Neural crest cell (in vitro differentiated cells): ENCODE measurements at places on chromosomes 6 and 20. TPM values are rescaled to one million over a fixed set of nuclear protein-coding genes. Genes with fewer than 3 reads are reported as not detected.
A peak's percentile ranks its signal among the peaks of the same experiment; 100 is the strongest.

DNA sequence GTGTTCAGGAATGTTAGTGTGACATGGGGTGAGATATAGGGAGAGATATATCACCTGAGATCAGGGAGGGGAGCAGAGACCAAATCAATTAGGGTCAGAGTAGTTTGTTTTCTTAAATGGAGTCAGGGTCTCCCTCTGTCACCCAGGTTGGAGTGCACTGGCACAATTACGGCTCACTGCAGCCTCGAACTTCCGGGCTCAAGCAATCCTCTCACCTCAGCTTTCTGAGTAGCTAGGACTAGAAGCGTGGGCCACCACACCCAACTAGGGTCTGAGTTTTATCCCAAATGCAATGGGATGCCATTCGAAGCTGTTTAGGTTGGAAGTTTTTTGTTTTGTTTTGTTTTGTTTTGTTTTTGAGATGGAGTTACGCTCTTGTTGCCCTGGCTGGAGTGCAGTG is 3.1 kb upstream of the NCOA3 start:
- H3K4me1 ChIP-seq, result peaks cover 24% of the 10 kb centered on the region
- H3K36me3 ChIP-seq, result no peaks in the 10 kb centered on the region
- no peaks in the 10 kb centered on the region for H3K27me3 ChIP-seq
- H3K27ac ChIP-seq, result no peak overlapping the region

GRCh38 chr6:122696853-122697252 is 82.7 kb upstream of the FABP7 start:
- H3K36me3 ChIP-seq, result peaks cover 13% of the 10 kb centered on the region
- DNase-seq, result no peak
- no peaks in the 10 kb centered on the region for H3K4me1 ChIP-seq
- H3K27ac ChIP-seq, result no peak overlapping the region
- H3K4me3 ChIP-seq, result no peak overlapping the region
- no peaks in the 10 kb centered on the region for H3K27me3 ChIP-seq

- H3K27ac ChIP-seq, result no peak overlapping the region
- peaks cover 19% of the 10 kb centered on the region for H3K4me1 ChIP-seq
- H3K36me3 ChIP-seq, result no peaks in the 10 kb centered on the region
- H3K27me3 ChIP-seq, result peaks cover 24% of the 10 kb centered on the region
- no peak overlapping the region for H3K4me3 ChIP-seq
- DNase-seq, result peak; percentile 35
These were observed 111.9 kb upstream of the GGTLC1 start for GRCh38 chr20:24100370-24101011.

- no peak for DNase-seq
- H3K4me3 ChIP-seq, result no peak overlapping the region
- H3K36me3 ChIP-seq, result no peaks in the 10 kb centered on the region
- H3K27me3 ChIP-seq, result no peaks in the 10 kb centered on the region
- H3K27ac ChIP-seq, result no peak overlapping the region
- peaks cover 5% of the 10 kb centered on the region for H3K4me1 ChIP-seq
These were observed 27.3 kb downstream of the COL21A1 start for GRCh38 chr6:56220078-56220477.

DNA sequence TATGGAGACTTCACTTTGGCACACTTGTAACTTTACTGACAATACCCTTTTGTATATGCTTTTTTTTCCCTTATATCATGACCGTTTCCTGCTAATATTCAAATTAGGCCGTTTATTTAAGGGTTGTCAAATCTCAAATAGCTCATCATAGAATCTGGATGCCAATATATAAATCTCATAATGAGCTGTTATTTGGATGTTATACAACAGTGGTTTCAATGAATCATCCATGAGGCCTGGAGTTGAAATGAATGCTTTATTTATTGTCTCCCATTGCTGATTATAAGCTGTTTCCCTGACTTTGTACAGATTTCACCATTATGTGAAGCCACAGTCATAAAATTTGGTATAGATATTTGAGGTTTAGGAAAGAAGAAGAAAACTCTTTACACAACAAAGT is 256.1 kb downstream of the PLCB1 start:
- DNase-seq, result no peak
- H3K27me3 ChIP-seq, result no peaks in the 10 kb centered on the region
- H3K4me3 ChIP-seq, result no peak overlapping the region
- H3K4me1 ChIP-seq, result peaks cover 13% of the 10 kb centered on the region

- no peaks in the 10 kb centered on the region for H3K36me3 ChIP-seq
- no peak overlapping the region for H3K27ac ChIP-seq
- no peaks in the 10 kb centered on the region for H3K27me3 ChIP-seq
- no peak overlapping the region for H3K4me3 ChIP-seq
- peaks cover 52% of the 10 kb centered on the region for H3K4me1 ChIP-seq
- no peak for DNase-seq
These were observed 48.0 kb downstream of the NFATC2 start for GRCh38 chr20:51494241-51495110.

DNA sequence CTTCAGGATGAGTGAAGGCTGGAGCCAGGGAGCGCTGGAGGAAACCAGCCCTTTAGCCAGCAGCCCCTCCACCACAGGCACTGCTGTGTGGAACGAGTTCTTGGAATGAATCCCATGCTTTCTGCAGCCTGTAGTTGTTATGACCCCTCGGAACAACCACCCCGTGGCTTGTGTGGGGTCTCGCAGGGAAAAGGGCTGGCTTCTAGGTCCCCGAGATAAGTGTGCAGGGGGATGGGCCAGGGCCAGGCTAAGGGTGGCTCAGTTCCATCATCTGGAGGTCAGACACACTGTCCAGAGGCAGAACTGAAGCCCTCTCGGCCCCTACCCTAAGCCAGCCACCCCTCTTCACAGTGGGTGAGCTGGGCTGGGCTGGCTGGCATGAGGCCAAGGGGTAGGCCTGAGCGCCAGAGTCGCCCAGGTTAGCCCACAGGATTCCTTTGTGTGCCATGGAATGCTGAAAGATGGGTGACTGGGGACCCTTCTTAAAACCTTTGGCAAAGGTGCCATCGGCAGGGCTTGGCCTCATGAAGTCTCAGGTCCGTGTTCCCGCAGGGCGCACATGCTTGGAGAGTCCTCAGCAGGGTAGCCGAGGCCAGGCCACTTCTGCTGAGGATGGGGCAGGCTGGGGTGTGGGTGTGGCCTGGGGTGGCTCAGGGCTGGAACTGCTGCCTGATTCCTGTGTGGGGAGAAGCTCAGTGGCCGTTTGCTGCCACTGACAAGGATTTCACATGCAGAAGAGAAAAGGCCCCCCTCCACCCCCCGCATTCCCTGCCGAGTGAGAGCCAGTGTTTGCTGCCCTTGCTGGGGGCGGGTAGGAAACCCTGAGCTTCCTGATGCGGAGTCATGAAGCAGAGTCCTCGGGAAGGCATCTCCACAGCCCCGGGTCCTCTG is 24.6 kb downstream of the SPATA2 start:
- peak overlapping the region; percentile 83 for H3K27ac ChIP-seq
- H3K36me3 ChIP-seq, result peaks cover 4% of the 10 kb centered on the region
- H3K4me1 ChIP-seq, result peaks cover 74% of the 10 kb centered on the region
- H3K27me3 ChIP-seq, result no peaks in the 10 kb centered on the region
- no peak for DNase-seq

DNA sequence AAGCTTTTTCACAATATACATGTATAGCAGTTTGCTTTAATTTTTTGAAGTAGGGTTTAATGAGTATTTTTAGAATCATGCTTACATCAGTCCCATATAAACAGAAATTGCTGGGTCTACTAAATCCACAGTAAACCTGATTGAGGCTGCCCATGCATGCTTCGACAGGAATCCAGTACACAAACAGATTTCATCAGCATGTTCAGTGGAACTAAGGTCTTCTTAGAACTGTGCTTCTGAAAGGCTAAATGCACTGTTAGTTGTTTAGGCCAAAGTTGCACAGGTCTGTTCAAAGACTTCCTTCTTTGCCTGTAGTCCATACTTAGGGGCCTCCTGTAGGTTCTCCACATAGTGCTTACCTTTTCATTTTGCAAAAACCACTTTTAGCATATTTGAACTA is 42.5 kb upstream of the THBS2 start:
- no peak overlapping the region for H3K27ac ChIP-seq
- H3K27me3 ChIP-seq, result no peaks in the 10 kb centered on the region
- H3K4me3 ChIP-seq, result no peak overlapping the region
- DNase-seq, result no peak
- peaks cover 10% of the 10 kb centered on the region for H3K4me1 ChIP-seq

GRCh38 chr6:139981768-139982181 is 607.3 kb upstream of the CITED2 start:
- peak overlapping the region; percentile 21 for H3K4me3 ChIP-seq
- peak overlapping the region; percentile 21 for H3K27ac ChIP-seq
- H3K36me3 ChIP-seq, result peaks cover 4% of the 10 kb centered on the region
- peaks cover 65% of the 10 kb centered on the region for H3K4me1 ChIP-seq
- DNase-seq, result peak; percentile 23
- no peaks in the 10 kb centered on the region for H3K27me3 ChIP-seq

DNA sequence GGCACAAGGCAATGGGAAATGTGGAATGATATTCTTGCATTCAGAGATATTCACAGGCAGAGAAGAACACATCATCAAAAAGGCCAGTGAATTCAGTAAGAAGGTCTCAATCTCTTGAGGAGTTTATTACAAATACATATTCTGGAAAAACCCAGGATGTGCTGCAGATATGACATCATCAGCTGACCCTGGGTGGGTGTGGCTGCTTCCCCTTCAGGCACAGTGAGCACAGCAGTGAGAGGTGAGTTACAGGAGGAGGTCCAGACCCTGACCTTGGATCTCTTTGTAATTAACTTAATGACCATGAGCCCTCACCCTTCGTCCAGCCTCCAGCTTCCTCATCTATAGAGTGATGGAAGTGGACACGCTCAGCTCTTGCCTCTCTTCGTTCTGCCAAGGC is 147.5 kb upstream of the SYNDIG1 start:
- no peaks in the 10 kb centered on the region for H3K36me3 ChIP-seq
- no peaks in the 10 kb centered on the region for H3K4me1 ChIP-seq
- no peak for DNase-seq
- H3K4me3 ChIP-seq, result no peak overlapping the region

- peaks cover 2% of the 10 kb centered on the region for H3K36me3 ChIP-seq
- H3K27ac ChIP-seq, result no peak overlapping the region
- H3K4me1 ChIP-seq, result peaks cover 14% of the 10 kb centered on the region
- no peak overlapping the region for H3K4me3 ChIP-seq
These were observed 99.0 kb upstream of the LGSN start for GRCh38 chr6:63418741-63419140.

GRCh38 chr6:24755279-24755678 is 19.5 kb upstream of the GMNN start:
- H3K4me3 ChIP-seq, result no peak overlapping the region
- no peak for DNase-seq
- no peaks in the 10 kb centered on the region for H3K36me3 ChIP-seq
- H3K27ac ChIP-seq, result no peak overlapping the region

GRCh38 chr20:8304124-8304816 is 172.2 kb downstream of the PLCB1 start:
- no peaks in the 10 kb centered on the region for H3K27me3 ChIP-seq
- peaks cover 28% of the 10 kb centered on the region for H3K4me1 ChIP-seq
- H3K36me3 ChIP-seq, result no peaks in the 10 kb centered on the region
- H3K4me3 ChIP-seq, result no peak overlapping the region

- no peak for DNase-seq
- no peaks in the 10 kb centered on the region for H3K36me3 ChIP-seq
- H3K27me3 ChIP-seq, result peaks cover 8% of the 10 kb centered on the region
- H3K4me1 ChIP-seq, result peaks cover 7% of the 10 kb centered on the region
- no peak overlapping the region for H3K27ac ChIP-seq
These were observed 22.0 kb upstream of the RIPK1 start for GRCh38 chr6:3046295-3046694.

DNA sequence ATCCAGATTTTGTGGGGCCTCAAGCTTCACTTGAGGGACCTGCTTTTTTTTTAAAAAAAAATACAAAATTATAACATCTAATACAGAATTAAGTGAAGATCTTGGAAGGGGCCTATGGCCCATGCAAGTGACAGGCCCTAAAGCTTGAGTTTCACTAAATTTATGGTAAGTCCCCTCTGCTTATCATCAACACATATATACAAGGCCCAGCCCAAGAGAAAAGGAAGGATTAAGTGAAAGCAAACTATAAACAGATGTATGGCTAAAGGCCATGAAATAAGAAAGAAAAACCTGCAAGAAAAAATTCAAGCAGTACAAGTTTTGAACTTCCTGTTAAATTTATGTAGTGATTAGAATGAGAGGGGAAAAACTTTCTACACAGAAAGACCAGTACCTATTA is 86.8 kb downstream of the CDC40 start:
- peaks cover 14% of the 10 kb centered on the region for H3K4me1 ChIP-seq
- H3K4me3 ChIP-seq, result no peak overlapping the region
- no peak for DNase-seq
- H3K27me3 ChIP-seq, result no peaks in the 10 kb centered on the region

DNA sequence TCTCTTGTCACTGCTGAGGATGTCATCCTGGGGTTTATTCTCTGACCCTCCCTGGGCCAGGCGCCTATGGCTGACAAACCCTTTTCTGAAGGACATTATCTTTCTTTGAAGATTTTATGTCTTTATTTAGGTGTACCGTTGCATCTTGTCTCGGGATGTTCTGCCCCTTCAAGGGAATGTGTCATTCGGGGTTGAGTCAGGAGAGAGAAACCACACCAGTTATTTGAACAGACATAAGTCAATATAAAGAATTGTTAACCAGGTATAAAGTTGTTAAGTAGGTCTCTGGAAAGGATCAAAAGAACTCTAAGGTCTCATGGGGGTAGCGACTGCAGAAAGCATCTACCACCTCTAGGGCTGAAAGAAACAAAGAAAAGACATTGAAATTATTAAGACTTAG is 8.2 kb upstream of the ELMO2 start:
- no peak for DNase-seq
- H3K36me3 ChIP-seq, result no peaks in the 10 kb centered on the region
- H3K27ac ChIP-seq, result no peak overlapping the region

- H3K36me3 ChIP-seq, result no peaks in the 10 kb centered on the region
- DNase-seq, result no peak
These were observed 18.4 kb upstream of the AKAP7 start for GRCh38 chr6:131116755-131117360.

DNA sequence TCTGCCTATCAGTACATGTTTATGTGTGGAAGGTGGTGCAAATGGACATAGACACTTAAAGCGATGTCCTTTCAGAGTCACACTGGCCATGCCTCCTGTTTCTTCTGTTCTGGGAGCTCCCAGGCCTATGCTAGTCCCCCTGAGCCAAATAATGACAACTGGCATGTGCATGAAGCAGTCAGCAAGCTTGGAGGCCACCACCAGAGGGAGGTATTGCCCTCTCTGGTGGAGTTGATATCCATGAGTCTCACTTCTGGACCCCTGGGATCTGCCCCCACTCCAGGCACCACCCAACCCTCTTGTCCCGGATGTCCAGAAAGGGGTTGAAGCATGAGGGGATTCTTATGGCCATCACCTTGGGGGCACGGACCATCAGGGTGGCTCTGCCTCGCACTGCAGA is 172.2 kb downstream of the AIG1 start:
- H3K4me1 ChIP-seq, result no peaks in the 10 kb centered on the region
- no peaks in the 10 kb centered on the region for H3K36me3 ChIP-seq
- H3K27ac ChIP-seq, result no peak overlapping the region
- H3K27me3 ChIP-seq, result no peaks in the 10 kb centered on the region

GRCh38 chr20:57795342-57795697 is 85.5 kb upstream of the PMEPA1 start:
- no peak for DNase-seq
- H3K4me1 ChIP-seq, result no peaks in the 10 kb centered on the region
- H3K27me3 ChIP-seq, result no peaks in the 10 kb centered on the region

Gene TAAR8
- total RNA-seq, result not detected in 2 replicates

Gene SULF2
- total RNA-seq, result 18.5 and 22.9 TPM in 2 replicates

Gene FAM162B
- 1.9 and 2.5 TPM in 2 replicates for total RNA-seq

Gene RUNX2
- 0.14 and 0.16 TPM in 2 replicates for total RNA-seq

Gene STMND1
- not detected in 2 replicates for total RNA-seq

Gene RAB32
- 23.8 and 26.0 TPM in 2 replicates for total RNA-seq

Gene GHRH
- total RNA-seq, result not detected in 2 replicates

Gene KIAA1586
- 38.2 and 39.8 TPM in 2 replicates for total RNA-seq
